ENCODE measurements at places on chromosomes 2 and 18. TPM values are rescaled to one million over a fixed set of nuclear protein-coding genes. Genes with fewer than 3 reads are reported as not detected.

DNA sequence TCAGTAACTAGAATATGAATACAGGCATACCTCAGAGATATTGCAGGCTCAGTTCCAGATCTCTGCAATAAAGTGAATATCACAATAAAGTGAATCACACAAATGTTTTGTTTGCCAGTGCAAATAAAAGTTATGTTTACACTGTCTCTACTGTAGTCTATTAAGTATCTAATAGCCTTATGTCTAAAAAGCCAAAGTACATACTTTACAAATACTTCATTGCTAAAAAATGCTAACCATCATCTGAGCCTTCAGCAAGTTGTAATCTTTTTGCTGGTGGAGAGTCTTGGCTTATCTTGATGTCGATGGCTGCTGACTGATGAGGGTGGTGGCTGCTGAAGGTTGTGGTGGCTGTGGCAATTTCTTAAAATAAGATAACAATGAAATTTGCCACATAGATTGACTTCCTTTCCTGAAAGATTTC is 159.4 kb downstream of the MYO1B start:
- no peak for DNase-seq

Gene MAP4K3
- polyA plus RNA-seq: 77.3 TPM

Gene IFT172
- polyA plus RNA-seq: 66.7 TPM

Gene IL1R1
- polyA plus RNA-seq: 41.7 TPM

All from renal cortex interstitium (tissue), 15 donors.